ENCODE measurements at places on chromosomes 5 and 9.

- no peak for DNase-seq
Observed at GRCh38 chr5:141878186-141878710, at the start of gene PCDH1. Gene PCDH1, minus strand, starts transcription at chr5:141878410. Its CDS starts 148 bp downstream, at chr5:141878262.

DNA sequence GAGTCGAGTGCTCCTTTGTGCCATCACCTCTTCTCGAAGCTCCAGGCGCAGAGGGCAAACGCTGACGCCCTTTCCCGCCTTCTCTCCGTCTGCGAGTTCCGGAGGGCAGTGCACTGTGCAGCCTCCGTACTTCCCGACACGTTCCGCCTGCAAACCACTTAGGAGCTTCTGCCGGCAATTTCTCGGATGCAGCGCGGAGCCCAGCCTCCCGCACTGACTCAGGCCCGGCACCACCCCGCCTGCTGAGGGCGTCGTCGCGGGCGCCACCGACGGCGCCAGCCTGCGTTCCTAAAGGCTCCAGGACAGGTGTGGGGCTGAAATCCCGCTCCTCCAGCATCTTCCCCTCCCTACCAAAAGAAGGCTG, 9.3 kb upstream of the TRIM36 start:
- no peak for DNase-seq

DNA sequence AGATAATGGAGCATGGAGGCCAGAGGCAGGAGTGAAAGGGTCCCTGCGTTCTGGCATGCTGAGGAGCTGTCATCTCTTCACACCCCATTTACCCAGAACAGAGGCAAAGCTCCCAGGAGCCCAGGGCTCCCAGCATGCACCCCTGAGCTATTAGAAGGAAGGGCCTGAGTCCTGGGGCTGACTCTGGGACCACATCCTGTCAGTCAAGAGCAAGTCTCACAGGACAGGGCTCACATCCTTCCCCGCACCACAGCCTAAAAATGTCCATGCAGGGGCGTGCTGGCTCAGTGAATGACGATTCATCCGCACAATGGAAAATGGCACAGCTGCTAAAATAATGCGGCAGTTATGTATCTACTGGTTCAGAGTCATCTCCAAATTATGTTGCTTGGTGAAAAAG, 31.4 kb downstream of the CAMK2A start:
- DNase-seq = no peak

- DNase-seq = no peak
Observed at GRCh38 chr5:150541895-150542294, 34.0 kb downstream of the NDST1 start.

DNA sequence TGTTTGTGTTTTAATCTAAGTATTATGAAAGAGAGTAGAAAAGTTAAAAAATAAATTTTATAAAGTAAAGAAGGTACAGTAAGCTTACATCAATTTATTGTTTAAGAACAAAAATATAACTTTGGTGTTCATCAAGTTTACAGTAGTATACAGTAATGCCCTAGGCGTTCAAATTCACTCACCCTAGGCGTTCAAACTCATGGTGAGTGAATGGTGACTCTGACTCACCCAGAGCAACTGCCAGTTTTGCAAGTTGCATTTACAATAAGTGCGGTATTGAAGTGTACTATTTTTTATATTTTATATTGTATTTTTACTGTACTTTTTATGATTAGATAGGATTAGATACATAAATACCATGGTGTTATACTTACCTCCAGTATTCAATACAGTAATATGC, 421.3 kb downstream of the CDH12 start:
- DNase-seq = no peak

GRCh38 chr5:74627646-74628279, 12.8 kb downstream of the ENC1 start:
- DNase-seq = no peak

GRCh38 chr9:1057910-1058309, 7.8 kb downstream of the DMRT2 start:
- no peak for DNase-seq

GRCh38 chr5:133792655-133793054, 175.8 kb downstream of the C5orf15 start:
- no peak for DNase-seq

DNA sequence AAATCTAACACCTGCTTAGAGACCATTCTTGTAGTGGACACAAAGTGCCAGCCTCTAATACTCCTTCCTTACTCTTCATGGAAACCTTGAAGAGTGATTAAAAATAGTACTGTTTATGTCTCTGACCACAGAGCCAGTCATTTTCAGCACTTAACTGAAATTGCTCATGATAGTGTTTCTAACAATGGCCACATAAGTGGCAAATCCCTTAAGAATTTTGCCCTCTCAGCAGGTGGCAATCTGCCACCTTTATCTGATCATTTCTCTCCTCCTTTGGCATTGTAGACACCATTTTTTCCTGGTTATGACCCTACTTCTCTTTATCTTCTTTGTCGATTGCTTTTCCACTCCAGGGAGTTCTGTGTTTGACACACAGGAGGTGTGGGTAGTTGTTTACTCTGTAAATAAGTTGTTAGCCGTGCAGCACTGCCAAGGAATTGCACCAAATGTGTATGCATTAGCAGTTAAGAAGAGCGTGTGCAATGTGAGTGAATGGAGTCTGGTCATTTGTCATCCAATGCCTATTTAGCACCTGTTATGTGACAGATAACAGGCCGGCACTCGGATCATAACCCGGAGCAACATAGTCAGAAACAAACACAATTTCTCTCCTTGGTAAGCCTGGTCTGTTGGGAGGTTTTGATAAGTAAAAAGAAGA, 36.8 kb upstream of the STARD4 start:
- no peak for DNase-seq

GRCh38 chr9:117552811-117553210, 138.0 kb upstream of the ASTN2 start:
- no peak for DNase-seq

DNA sequence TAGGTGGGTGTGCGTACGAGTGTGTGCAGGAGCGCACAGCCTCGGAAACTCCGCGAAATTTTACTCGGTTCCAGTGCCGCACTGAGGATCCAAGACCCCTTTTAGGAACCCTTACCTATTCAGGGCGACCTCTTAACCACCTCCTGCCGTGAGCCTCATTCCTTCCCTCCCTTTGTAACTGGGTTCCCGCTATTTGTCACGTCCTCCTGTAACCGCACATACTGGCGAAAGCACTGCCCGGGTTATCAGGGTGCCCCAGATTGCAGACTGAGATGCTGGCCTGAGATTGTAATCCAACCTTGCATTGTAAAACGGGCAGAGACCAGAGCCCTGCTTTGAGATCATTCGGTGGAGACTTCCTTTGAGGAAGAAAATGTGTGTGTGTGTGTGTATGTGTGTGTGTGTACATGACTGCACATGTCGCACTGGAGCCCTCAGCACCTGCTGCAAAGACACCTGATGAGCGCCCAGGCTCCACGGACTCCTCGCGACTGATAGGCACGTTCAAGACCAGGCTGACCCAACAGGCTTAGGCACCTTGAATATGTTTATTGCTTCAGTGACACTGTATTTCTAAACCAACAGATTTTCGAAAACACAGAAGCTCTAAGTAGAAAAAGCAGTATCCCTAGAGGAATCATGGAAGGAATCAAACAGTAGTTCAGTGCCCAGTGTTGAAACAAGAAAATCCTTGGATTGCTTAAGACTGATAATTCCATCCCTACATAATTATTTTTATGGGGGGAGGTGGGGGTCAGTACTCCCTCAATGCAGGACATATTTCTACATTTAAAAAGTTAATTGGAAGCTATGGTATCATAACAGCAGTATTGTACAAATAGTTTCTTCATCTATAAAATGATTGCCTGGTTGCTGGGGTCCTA, 86.5 kb upstream of the TNFAIP8 start:
- DNase-seq = no peak

DNA sequence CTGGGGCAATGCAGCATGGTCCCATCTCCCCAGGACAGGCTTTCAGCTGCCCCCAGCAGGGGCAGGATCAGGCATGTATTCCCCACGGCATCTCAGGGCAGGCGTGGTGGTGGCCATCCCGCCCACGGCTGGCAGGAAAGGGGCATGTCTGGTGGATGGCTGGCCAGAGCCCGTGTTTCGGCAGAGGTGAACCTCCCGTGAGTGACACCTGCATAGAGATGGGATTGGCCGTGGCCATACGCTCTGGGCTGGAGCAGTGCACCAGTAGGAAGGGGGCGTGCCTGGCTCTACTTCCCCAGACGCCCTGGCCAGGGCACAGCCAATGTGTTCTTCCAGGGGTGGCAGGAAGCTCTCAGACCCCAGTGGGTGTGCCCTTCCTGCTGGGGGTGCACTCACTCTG, 139.1 kb downstream of the ZNF354C start:
- no peak for DNase-seq

DNA sequence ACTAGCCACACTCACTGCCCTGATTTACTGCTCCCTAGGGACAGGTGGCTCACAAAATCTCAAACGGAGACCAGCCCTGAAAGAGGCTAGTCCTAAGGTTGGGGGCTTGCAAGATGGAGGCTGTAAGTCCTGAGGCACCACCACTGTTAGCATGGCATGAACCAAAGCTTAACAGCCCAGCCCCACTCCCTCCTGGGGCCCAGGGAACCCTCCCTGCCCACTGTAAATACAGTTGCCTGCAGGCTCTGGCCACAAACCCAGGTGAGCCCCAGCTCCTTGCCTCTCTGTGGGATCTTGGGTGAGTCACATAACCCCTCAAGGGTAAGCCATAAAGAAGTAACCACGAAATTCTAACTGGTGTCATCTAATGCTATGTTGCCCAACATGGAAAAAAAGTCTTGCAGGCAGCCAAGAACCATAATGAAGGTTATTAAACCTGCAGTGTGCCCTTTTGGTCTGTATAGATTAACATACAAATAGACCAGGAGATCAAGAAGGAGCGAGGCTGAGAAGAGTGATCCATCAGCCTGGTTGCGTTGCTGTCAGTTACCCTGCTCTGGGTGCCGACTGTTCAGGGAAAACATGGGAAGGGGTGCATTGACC, 1.7 kb upstream of the POMT1 start:
- no peak for DNase-seq

DNA sequence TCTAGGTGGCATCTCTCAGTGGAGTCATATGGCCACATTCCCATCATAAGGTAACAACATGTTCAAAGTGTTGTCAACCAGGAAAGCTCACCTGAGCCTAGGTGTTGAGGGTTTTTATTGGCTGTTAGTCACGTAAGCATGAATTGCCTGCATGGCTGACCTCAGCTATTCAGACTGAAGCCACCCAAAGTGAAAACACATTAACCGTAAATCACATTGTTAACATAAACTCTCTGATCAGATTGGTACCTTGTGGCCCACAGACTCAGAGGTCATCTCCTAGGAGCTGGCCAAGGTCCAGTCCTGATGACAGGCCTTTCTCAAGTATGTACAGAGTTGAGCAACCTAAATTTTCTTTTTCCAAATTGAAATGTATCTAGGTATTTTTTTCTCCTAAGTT, 26.7 kb downstream of the SRFBP1 start:
- no peak for DNase-seq

DNA sequence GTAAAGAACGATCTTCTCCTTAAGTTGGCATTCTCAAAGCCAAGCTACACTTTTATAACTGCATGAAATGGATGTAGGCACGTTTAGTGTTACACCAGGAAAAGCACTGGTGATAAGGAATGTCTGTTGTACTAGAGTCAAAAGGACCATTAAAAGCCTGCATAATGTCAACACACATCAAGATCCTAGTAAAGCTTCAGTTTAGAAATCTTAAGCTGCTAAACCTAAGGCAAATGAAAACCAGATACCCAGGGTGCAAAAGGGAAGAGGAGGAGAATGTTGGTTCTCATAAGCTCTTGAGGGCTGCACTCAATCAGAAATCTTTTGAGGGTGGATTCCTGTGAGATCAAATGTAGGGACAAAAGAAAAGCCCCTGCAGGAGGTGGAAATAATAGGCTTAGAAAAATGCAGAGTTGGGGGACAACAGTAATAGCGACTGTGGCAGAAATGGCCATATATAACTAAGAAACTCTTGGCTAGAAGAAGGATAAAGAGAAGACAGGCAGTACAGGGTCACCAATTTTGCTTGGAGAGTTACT, 148.2 kb downstream of the FBXL17 start:
- DNase-seq = no peak

GRCh38 chr5:112532654-112533360, 113.7 kb upstream of the EPB41L4A start:
- no peak for DNase-seq

GRCh38 chr5:35857606-35858205, 1.0 kb downstream of the IL7R start:
- DNase-seq = no peak

DNA sequence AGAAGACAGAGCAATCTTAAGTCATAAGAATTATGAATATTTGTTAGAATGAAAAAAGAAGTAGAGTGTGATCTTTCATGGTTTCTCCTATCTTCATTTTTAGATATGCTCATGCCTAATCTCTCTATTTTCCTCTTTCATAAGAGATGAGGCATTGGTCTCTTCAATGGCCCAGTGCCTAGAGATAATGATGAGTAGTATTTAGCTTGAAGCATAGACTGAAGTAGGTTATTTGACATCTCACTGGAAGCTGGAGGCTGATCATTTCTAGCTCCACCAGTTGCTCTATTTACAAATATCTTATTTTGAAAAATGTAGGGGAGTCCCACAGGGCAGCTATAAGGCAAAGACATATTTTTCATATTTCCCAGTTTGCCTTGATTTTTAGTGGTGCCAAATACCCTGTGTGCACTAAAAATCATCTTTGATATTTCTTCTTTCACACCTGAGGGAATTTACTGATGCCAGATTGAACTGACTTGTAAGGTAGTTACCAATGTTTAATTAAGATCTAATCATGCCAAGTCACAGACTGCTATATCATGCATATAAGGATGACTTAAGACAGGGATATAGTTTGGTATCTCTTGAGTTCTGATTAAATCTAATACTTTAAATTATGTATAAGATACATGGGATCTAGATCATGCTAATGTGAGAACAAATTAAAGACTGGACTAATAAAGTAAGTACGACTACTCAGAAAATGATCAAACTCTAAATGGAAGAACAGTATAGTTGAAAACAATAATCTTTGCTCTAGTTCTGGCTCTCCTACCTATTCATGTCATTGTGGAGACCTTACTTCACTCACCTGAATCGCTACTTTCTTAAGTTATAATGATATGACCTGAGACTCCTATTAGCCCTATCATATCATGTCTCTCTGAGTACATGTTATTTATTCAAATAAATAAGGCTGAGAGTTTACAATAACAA, 108.2 kb upstream of the IFNE start:
- no peak for DNase-seq

GRCh38 chr5:126199467-126199866, 223.7 kb upstream of the GRAMD2B start:
- no peak for DNase-seq

- no peak for DNase-seq
Observed at GRCh38 chr9:9341203-9341602, 1271.6 kb downstream of the PTPRD start.

- DNase-seq = no peak
Observed at GRCh38 chr5:6847870-6848269, 134.6 kb downstream of the TENT4A start.

- DNase-seq = no peak
Observed at GRCh38 chr5:36310138-36310537, 8.4 kb upstream of the RANBP3L start.

GRCh38 chr9:88789785-88790184, 201.5 kb upstream of the S1PR3 start:
- DNase-seq = no peak

- no peak for DNase-seq
Observed at GRCh38 chr9:107949061-107949460, 459.5 kb upstream of the KLF4 start.

Measured in activated CD4-positive, CD25-positive, alpha-beta regulatory T cell treated with anti-CD3 and anti-CD28 coated beads, Interleukin-2, amount 50 U/mL, for 16 hours (primary cell).